Femur (tissue), 1 donor: ENCODE measurements at places on chromosomes 5 and 9.

DNA sequence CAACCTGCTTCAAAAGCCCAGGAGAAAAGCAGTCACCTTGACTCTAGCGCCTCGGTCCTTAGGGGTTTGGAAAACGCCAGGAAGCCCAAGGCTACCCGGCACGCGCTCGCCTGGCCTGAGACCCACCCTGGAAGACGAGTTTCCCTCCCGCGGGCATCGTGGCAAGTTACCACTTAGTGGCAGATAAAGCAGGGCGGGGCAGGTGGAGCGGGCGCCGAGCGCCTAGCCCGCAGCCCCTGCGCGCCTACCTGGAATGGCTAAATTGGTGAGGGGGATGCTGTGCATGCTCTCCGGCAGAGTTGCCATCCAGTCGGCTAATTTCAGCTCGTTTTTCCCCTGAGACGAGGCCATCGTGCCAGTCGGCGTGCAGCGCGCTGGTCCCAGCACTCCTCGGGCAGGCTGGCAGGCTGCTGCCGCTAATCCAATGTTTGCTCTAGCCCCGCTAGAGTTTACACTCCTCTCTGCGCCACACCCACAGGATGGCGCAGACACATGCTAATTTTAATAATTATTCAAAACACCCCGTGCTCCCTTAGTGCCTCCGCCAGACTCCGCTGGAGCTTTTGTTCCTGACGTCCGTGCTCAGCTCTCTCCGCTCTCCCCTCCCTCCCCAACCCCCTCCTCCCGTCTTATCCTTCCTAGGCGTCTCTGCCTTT lies at the start of gene PLCXD3:
Gene PLCXD3, minus strand, starts transcription at position 426 of the 656 bp plus-strand sequence. Its CDS starts 75 bp downstream, at position 351.
- DNase-seq: no peak

- no peak for DNase-seq
Measured at GRCh38 chr5:41985945-41986695, 61.0 kb downstream of the FBXO4 start.

GRCh38 chr5:133538718-133539117 lies 73.6 kb downstream of the FSTL4 start:
- no peak for DNase-seq

DNA sequence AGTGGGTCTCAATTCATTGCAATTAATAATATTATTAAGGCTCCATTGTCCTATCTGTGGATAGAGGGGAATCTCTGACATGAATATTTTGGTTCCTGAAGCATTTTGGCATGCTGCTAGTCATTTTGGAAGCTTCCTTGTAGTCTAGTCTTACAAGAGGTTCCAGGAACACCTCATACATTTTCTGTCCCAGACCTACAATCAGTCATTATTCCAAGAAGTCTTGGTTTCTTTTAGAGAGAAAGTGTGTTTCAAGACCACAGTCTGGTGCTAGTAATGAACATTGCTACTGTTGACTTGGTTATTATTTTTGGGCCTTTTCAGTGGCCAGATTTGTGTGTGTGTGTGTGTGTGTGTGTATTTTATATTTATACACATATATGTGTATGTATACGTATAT lies 98.9 kb downstream of the ERCC6L2 start:
- DNase-seq: no peak

- no peak for DNase-seq
Measured at GRCh38 chr5:37991301-37992299, 151.8 kb upstream of the GDNF start.

GRCh38 chr9:36332006-36332405 lies 68.1 kb downstream of the RNF38 start:
- DNase-seq: no peak

DNA sequence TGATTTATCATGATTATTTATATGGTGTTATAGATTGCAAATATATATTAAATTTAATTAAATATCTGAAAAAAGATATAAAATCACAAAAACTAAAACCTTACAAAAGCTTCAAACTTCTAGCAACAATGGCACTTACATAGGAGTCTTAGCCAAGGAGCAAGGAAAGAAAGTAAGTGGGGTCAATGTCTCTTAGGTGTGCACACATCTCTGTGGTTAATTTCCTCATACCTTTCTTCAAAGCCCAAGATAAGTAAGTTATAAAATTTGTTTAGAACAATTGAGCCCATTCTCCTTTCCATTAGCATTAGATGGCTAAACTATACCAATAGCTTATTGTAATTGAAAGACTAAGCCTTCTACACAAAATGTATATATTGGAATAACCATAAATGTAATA lies 161.6 kb upstream of the PDE4D start:
- DNase-seq: no peak

DNA sequence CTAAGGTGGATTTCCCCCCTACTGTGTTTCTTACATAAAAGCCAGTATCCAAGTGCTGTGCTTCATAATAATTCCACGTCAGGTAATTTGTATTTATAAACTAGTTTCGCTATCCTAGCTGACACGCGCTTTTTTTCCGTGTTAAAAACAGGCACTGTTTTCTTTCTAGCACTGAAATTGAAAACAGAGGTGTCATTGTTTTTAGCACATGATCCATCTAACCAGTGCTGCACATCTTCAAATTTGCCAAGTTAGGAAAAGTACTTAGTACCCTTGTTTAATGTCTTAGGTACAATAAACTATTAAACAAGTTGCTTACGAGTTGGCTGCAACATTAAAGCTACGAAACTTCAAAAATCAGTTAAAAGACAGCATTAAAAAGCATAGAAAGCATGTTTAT lies 49.9 kb downstream of the JMY start:
- DNase-seq: no peak

- DNase-seq: no peak
Measured at GRCh38 chr5:138966236-138966985, 91.3 kb upstream of the LRRTM2 start.

DNA sequence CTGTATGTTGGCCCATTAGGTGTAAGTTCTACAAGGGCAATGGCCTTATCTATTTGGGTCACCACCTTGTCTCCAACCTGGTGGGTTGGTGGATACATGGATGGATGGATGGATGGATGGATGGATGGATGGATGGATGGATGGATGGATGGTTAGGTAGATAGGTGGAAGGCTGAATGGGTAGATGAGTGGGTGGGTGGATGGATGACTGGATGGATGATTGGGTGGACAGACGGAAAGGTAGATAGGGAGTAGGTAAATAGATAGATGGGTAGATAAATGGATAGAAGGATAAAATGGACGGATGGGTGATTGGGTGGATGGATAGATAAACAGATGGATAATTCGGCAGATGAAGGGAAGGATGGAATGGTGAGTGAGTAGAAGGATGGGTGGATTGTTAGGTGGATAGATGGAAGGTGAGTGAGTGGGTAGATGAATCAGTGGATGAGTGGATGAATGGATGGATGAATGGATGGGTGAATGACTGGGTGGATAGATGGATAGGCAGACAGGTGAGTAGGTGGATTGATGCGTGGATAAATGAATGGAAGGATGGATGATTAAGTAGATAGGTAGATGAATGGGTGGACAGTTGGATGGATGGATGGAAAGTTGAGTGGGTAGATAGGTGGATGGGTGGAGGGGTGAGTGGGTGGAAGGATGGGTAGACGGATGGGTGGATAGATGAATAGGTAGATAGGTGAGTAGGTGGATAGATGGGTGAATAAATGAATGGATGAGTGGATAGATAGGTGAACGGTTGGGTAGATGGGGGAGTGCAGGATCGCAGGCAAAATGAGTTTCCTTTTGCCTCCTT lies 83.1 kb upstream of the FBXW11 start:
- DNase-seq: no peak

DNA sequence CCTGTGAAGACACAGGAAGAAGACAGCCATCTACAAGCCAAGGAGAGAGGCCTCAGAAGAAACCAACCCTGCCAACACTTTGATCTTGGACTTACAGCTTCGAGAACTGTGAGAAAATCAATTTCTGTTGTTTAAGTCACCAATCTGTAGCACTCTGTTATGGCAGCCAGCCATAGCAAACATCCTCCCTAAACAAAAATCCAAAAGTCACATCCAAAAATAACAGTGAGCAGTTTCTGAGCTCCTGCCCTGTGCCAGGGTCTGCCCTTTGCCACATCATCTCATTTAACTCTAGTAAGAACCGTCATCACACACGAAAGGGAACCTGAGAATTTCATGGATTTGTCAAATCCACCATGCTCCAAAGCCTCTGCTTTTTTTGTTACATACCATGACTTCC lies 118.8 kb downstream of the TRIM36 start:
- no peak for DNase-seq

GRCh38 chr9:17402309-17402708 lies 176.6 kb upstream of the SH3GL2 start:
- no peak for DNase-seq

DNA sequence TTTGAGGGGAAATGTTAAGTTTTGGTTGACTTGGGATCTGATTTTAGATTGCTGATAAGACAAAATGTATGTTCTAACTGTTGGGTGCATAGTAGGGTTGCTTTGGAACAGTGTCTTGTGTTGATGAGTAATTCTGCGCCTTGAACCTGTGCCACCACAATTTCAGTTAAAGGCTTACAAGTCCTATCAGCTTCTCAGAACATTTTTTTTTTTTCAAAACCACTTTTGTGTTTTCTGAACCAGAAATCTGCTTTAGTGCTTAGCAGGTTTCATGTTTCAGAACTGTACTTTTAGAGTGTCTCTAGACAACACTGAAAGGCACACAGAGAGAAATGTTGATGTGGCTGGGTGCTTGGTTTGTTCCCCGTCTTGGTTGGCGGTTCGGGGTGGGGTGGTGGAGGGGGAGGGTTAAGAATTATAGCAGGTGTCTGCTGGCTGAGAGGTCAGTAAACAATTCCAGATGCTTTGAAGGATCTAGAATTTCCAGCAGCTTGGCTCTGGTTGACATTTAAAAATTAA lies 84.6 kb downstream of the ANKRD55 start:
- no peak for DNase-seq

DNA sequence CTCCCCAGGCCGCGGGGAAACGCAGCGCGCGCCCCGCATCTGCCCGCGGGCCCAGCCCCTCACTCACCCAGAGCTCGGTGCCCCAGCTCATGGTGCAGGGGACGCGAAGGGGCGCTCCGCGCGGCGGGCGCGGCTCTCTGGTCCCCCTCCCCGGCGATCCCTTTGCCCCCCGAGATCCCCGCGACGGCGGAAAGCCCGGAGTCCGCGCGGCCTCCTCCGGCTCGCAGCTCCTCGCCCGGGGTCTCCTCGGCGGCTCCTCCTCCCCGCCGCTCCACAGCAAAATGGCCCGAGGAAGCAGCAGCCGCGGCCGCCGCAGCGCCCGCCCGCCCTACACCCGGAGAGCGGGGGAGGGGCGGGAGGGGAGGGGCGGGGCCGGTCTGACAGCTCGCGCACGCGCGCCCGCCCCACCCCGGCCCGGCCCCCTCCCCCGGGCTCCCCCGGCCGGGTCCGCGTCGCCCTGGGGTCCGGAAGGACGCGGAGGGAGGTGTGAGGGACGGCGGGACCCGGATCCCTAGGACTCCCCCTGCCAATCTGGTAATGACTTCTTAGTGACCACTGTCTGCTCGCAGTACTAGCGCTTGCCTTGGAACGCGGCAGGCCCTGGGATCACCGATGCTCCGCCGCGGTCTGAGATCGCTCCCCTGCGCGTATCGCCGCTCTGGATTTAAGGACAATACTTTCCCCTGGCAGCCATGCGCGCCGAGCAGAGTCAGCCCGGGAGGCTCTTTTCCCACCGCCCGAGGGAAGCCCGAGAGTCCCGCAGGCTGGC lies at the start of gene FNBP1:
Gene FNBP1, minus strand, starts transcription at position 305 of the 769 bp plus-strand sequence. Its CDS starts 214 bp downstream, at position 91.
- DNase-seq: peak; percentile 89

DNA sequence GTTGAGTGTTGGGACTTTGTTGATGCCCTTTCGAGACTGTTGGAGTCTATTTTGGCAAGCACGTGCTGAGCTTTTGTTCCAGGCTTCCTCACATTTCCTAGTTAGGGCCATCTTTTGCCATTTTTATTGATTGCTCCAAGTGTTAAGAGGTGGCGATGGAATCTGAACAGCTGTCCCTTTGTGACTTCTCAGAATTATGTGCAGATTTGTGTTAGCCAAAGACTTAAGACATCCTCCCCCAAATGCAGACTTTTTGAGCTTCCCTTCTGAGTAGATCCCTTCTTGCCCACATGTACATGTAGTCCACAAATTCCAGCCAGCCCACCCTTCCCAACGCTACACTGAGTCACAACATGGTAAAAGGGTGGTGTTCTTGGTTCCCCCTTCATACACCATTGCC lies 59.2 kb downstream of the SPIN1 start:
- DNase-seq: no peak

- no peak for DNase-seq
Measured at GRCh38 chr5:52743970-52744369, 43.7 kb upstream of the ITGA1 start.

GRCh38 chr9:125984461-125984860 lies 237.3 kb downstream of the PBX3 start:
- no peak for DNase-seq

- no peak for DNase-seq
Measured at GRCh38 chr5:131846536-131846935, 49.7 kb upstream of the FNIP1 start.

- DNase-seq: no peak
Measured at GRCh38 chr5:51598026-51598425, 214.8 kb downstream of the ISL1 start.

- DNase-seq: peak; percentile 58
Measured at GRCh38 chr9:101736717-101737116, 1.7 kb downstream of the GRIN3A start.
